Stimulated activated CD8-positive, alpha-beta memory T cell treated with anti-CD3 and anti-CD28 coated beads, Interleukin-4, amount 100 ng/mL, for 1 hour (primary cell): ENCODE measurements at places on chromosomes 5 and 9.

GRCh38 chr9:87642330-87643106 lies 83.4 kb upstream of the CTSL start:
- DNase-seq = no peak

- no peak for DNase-seq
These were observed 49.8 kb downstream of the CAMK2A start for GRCh38 chr5:150239794-150240122.

- no peak for DNase-seq
These were observed 15.9 kb downstream of the DAP start for GRCh38 chr5:10745133-10745532.

DNA sequence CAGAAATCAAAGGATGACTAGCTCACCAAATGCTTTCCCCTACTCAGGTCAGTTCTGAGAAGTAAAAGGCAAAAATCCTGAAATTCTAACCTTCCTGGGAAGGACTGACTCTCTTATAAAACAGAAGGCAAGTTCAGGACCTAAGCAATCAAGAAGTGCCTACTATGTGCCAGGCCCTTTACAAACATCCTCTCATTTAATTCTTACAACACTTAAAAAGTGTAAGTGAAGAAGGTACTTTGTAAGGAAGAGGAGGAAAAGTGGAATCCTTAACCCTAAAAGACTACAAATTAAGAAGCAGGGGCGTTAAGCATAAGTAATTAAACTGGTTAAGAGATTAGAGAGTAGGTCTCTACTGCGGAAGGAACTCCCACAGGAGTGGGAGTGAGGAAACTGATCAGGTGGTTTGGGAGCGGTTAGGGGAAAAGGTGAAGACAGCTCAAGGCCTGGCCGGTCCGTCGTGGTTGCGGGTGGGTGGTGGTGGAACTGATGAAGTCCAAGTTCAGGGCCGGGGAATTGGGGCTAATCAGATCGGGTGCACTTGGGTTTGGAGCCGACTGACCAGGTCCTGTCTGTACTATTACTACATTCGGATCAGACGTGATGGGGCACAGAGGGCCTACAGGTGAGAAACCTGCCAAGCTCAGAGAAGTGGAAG lies 839 bp downstream of the MED27 start:
- no peak for DNase-seq

- DNase-seq = no peak
These were observed 24.7 kb downstream of the DAP start for GRCh38 chr5:10736354-10736753.

- DNase-seq = no peak
These were observed 64.7 kb upstream of the ERCC6L2 start for GRCh38 chr9:95810814-95811213.

DNA sequence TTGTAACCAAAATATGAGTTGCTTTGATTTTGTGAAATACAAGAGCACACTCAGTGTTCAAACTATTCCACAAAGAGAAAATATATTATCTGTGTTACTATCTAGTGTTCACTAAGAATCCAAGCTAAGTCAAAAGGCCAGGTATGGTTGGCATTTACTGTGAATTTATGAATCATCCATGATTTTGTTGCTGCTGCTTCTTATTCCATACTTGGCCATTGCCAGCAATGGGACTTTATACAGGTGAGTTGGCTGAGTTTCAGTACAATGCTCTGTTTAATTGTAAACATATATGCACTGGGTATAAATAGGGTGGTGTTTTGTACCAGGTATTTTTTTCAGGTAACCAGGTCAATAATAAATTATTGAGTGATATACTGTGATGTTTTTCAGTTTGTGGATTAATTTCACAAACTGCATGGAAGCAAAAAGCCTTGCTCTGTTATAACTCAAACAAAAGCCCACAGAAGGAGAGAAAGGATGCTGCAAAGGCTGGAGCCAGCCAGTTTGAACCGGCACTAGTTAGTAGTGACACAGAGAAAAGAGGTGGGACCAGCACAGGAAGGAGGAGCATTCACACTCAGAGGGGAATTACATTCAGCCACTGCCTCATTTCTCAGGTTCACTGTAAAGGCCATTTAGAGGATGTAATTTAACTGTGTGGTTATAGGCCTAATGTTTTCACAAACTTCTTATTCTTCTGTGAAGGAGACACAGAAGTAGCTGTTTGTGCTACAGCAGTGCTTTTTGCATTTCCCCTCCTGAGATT lies 381.8 kb downstream of the ADGRV1 start:
- DNase-seq = no peak

DNA sequence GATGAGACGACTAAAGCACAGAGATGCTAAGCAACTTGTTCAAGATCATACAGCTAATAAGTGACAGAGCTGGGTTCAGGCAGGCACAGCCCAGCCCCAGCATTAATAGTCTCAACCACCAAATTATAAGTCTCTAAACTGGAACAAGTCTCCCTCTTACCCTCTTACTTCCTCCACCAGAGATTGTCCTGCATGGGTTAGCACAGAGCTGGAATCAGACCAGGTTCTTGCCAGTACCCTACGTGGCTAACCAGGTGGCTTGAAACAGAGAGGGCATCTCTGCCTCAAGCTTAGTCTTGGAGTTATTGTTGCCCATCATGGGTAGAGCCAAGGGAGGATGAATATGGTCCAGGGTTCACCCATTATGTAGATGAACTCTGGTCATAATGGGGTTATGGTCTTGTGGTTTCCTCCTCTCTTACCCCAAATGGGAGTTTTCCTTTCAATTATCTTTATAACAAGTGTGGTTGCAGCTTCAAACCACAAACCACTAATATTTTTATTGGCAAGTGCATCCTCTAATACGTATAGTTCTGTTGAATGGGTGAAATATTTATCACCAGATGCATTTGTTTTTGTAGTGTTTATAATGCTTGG lies 8.3 kb upstream of the XPA start:
- no peak for DNase-seq

DNA sequence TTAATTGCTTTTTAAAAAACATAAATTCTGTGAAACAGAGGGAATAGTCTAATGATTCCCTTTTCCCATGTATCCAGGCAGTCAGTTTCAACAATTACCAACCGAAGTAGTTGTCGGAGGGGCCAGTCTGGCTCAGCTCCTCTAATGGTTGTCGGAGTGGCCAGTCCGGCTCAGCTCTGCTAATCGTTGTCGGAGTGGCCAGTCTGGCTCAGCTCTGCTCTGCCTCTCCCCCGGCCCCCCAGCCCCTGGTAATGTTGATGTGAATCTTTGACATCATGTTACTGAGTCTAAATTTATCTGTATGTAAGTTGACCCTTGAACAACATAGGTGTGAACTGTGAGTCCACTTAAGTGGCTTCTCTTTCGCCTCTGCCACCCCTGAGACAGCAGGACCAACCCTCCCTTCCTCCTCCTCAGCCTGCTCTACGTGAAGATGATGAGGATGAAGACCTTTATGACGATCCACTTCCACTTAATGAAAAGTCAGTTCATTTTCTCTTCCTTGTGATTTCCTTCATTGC lies 9.4 kb downstream of the NDUFS6 start:
- no peak for DNase-seq

DNA sequence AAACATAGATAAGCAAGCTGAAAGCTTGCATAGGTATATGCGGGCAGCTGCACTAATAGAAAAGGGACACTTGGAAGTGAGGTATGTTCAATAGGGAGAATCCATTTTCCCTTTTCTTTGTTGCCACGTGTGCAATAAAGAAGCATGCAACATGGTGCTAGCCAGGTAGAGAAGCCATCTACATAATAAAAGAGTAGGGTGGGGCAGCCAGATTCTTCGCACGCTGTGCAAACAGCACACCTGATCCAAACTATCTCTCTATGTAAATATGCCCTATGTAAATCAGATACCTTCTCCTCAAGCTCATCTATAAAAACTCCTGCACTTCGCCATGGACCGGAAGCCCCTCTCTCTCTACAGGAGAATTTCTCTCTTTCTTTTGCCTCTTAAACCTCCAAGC lies 91.9 kb upstream of the C9orf72 start:
- DNase-seq = no peak

DNA sequence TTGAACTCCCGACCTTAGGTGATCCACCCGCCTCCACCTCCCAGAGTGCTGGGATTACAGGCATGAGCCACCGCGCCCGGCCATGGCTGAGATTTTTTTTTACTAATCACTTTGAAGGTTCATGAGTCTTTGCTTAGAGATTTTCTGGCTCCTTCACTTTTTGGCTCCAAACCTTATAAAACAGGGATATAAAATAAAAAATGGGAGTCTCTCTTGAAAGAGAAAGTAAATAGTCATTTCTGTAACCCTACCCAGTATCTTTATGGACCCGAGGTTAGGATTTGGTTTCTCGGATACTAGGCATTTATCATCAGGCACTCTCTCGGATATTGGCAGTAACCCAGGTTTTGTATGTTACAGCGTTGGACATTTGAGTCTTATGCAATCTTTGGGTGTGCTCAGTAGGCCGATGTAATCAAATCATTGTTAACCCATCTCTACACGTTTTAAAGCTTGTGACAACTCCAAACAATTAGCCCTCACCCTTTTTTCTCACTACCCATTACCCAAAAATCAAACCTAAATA lies 25.3 kb downstream of the STXBP1 start:
- no peak for DNase-seq

- no peak for DNase-seq
These were observed 50.0 kb downstream of the CAMSAP1 start for GRCh38 chr9:135857371-135857786.

GRCh38 chr9:123450996-123451395 lies 95.0 kb downstream of the CRB2 start:
- no peak for DNase-seq

DNA sequence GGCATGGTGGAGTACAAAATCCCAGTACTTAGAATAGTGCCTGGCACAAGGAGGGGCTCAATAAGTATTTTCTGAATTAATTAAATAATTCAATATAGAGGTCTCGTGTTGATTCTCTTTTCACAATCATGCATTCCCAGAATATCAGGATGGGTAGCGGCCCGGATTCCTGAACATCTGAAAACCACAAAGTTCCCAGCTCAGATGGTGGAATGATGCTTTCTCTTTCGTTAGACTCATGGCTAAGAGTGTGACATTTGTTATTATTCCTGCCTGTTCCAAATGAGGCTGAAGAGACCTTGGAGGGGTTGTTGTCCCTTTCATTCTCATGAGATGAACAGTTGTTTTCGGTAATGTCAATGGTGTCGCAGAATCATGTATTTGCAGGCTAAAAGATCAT lies 95.4 kb upstream of the LIFR start:
- DNase-seq = no peak

DNA sequence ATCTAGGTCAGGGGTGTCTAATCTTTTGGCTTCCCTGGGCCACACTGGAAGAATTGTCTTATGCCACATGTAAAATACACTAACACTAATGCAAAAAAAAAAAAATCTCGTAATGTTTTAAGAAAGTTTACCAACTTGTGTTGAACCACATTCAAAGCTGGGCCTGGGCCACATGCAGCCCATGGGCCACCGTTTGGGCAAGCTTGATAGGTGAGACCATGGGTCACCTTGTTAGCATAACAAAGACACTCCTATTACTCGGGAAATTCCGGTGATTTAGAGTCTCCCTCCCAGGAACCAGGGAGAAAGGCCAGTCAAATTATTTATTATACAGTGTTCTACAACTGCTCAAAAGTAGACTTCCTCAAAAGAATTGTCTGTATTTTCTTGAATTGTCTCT lies 12.7 kb downstream of the RECK start:
- DNase-seq = no peak

GRCh38 chr5:2193542-2194235 lies 311.0 kb upstream of the IRX4 start:
- DNase-seq = no peak

DNA sequence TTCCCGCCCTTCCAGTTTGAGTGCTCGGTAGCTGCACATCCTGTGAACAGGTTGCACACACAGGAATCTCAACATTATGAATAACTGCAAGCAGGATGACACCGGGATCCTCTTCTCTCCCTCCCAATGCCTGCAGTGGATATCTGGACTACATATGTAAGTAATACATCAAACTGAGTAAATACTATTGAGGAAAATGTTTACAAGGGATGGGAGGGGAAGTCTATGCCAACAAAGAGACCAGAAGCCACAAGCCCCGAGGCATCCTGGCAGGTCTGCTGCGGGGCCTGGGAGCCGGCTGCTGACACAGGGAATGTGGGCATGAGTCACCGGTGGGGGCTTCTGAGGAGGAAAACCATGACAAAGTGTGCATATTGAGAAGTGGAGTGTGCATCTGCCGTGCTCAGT lies 8.6 kb upstream of the ANKRD33B start:
- no peak for DNase-seq

DNA sequence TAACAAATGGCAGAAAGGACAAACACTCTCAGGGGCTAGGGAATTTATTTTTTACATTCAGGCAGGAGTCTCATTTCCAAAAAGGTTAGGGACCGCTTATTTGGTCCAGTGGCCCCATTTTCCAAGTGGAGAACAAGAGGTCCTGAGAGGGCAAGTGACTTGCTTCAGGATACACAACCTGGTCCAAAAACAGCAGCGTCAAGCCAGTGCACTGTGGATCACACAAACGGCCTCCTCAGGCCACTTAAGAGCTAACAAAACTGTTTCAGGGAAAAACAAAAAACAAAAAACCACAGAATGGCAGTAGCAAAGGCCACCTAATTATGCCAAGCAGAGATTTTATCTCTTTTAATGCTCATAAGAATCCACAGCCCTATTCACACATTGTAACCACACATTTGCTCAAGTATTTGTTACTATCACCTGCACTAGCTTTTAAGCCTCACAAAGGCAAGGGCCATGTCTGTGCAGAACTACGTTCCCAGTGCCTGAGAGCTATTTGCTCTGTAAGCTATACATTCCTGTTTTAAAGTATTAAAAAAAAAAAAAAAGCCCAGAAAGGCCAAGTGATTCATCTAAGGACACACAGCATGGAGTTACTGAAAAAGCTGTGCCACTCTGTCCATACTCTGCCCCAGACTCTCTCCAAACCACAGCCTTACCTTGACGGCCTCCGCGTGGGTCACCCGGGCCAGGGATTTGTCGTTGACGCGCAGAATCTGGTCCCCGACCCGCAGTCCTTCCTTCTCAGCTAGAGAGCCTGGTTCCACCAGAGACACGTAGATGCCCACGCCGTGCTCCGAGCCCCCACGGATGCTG lies 1.5 kb downstream of the WHRN start:
- no peak for DNase-seq

DNA sequence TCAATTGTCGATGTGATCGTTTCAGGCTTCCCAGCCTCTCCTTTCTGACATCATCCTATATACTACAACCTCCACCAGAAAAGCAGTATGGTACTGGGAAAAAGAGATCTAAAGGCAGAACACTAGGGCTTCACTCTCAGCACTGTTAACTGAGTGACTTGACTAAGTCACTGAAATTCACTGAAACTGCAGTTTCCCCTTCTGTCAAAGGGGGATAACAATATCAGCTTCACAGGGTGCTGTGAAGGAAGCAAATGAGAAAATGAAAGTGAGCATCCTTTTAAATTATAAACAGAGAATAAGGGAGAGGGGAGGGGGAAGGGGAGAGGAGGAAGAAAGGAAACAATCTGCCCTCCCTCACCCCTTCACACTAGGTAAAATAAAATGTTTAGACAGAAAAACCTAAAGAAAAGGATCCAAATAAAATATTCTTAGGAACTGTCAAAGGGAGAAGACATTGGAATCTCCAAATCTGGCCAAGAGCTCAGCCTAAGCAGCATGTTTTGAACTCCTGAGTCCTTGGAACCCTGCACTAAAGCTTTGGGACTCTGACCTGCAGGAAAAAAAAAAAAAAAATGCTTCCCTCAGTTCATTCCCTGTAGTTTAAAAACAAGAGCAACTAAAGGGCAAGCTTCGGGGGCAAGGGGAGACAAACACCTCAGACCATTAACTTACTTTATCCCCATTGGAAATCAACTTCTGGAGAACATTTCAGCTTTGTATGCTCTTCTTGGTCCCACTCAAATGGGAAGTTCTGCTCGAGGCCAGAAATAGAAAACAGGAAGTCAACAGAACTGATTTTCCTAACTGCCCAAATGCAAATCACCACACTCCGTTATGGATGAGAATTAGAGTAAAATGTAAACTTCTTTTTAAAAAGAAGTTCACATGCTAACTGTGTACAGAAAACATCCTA lies 178.3 kb downstream of the DEPDC1B start:
- no peak for DNase-seq
